ENCODE measurements at places on chromosomes 5 and 9.

GRCh38 chr9:109775516-109775915, 4.5 kb upstream of the PALM2AKAP2 start:
- ATAC-seq, result no peak

DNA sequence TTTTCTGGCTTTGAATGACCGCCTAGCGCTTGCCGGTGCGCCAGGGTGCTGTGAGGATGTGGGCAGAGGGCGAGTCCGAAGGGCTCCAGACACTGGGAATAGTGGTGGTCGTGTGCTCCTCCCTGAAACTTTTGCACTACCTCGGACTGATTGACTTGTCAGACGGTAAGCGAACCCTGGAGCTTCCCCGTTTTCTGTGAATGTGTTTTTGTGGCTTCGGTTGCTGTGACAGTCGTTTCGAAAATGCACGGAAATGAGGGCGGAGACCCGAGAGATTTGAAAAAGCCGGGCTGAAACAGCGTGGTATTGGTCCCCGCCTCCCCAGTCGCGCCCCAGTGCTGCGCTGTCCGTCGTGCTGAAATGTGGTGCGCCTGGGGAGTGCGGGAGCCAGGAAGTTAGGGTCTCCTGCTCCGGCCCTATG, 102.5 kb upstream of the GABRP start:
- peak; percentile 95 for ATAC-seq

DNA sequence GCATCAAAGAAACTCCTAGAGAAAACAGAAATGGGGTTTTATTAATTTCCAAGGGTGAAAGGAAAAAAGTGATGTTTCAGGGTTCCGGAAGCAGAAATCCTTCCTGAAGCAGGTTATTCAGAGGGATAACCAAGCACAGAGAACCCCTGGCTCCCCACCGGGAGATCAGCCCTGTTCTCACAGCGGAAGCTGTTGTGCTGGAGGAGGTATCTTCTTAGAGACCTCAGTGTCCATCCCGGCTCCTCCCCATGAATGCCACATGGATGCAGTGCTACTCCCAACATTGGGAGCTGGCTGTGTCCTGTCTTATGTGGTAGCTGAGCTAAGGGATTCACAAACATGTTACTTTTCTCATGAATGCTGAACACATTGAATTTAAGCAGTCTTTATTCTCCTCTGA, 80.9 kb upstream of the IRX2 start:
- ATAC-seq, result no peak

GRCh38 chr9:129235931-129236331, 57.9 kb upstream of the IER5L start:
- no peak for ATAC-seq
